ENCODE measurements at places on chromosomes 12 and 14.

DNA sequence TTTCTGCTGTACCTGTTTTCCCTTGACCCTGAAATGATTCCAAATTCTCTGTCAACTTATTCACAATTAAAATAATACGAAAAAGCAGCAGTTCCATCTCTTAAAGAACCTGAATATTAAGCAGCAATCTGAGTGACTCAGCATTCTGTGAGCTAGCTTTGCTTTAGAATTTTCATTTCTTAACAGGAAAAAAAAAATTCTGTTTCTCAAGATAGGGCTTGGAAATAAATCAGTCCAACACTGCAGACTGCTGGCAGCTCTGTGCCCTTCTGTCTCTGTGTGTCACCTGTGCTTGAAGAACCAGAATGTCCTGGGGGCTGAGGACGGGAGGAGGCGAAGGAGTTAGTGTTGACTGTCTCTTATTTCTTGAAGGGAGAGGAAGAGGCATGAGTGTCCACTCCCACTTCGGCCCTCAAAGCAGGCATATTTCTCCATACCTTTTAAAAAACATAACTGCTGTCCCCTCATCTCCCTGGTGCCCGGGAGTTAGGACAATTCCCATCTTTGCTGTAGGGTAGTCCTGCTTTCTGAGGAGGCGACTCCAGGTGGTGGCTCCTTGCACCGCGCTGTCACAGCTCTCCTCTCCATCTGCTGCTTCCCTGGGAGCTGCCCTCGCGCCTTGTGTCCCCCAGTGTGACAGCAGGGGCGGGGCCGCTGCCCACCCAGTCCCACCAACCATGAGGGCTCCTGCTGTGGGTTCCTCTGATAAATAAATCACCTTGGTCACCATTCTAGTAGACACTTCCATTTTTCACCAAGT lies 203.1 kb downstream of the CALM1 start:
- DNase-seq = no peak

DNA sequence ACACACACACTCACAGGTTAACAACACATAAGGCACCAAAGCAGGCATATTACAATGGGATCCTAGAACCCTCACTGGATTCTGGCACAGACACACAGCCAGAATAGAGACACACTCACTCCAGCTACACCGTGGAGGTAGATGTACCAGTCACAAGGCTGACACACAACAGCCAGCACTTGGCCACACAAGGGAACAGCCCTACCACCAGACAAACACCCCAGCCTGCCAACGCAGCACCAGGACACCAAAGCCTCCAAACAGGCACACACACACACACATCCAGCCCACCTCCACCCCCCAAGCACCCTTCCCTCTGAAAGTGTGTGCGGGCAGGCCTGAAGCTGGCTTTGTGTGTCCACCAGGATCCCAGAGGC lies 10.9 kb upstream of the ITGB7 start:
- no peak for DNase-seq

GRCh38 chr12:18383203-18383602 lies 121.9 kb downstream of the PIK3C2G start:
- no peak for DNase-seq

- DNase-seq = no peak
Observed at GRCh38 chr12:115988212-115988611, 289.3 kb downstream of the MED13L start.

DNA sequence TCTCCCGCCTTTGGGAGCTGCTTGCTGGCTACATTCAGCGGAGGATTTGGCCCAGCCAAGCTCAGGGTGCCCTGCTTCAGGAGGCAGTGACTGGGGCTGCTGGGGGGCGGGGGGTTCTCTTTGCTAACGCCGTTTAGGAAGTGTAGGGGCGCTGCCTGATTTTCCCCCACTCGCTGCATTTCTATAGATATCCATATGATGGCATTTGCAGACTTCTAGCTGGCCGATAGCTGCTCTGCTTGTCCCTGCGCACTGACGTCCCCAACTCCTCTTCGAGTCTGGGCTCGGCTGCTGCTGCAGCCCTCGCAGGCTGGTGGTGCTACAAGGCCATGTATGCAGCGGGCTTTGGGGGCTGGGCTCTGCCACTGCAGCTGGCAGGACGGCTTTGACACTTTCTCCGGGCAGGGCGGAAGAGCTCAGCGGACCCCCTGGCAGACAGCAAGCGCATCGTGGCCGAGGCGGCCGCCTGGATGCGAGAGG lies 3.1 kb downstream of the LRFN5 start:
- no peak for DNase-seq

GRCh38 chr12:3596703-3597415 lies 105.9 kb downstream of the PRMT8 start:
- no peak for DNase-seq

- DNase-seq = no peak
Observed at GRCh38 chr12:121530600-121531355, 50.0 kb downstream of the KDM2B start.

DNA sequence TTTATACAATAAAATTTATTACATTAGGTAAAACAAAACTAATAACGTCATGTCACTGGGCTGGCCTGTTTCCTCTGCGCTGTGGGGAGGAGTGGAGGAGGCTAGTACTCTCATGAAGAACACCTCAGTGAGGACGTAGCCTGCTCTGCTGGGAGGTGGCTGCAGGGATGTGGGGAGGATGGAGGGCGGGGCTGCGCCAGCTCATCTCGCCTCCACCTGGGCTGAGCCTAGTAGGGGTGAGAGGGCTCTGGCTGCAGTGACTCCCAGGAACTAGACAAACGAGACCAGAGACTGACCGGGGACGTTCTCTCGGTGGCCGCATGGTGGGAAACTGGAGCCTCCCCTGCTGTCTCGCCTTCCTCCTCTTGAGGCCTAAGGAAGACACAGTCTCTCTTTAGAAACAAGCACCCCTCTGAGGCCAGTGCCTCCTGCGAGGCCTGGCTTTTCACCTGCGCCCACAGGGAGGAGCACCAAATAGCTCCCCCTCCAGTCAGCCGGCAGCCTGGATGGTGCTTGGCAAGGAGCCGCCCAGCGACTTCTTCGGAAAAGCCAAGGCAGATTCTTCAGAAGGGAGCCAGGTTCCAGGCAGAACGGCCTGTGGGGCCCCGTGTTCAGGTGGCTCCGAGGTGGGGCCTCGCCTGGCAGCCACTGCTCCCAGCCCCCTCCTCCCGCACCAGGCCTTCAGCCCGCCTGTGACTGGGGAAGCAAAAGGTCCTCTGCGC lies 62.4 kb downstream of the PLEKHG3 start:
- no peak for DNase-seq

GRCh38 chr14:22569106-22569736 lies 19.8 kb downstream of the DAD1 start:
- no peak for DNase-seq

- DNase-seq = no peak
Observed at GRCh38 chr12:101019667-101020066, 190.4 kb downstream of the SLC5A8 start.

DNA sequence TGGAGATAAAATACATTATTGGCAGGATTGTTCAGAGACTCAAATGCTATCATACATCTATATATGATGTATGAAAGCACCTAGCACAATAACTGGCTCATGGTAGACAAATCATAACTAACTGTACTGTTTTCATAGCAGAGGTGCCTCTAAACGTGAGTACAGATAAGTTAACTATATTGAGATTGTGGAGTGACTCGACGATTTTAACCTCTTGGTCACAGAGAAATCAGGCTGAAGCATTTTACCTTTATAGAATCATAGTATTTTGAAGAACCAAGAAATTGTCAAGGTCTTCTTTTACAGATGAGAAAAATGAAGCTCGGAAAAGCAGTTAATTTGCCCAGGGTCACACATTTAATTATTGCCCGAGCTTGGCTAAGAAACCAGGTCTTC lies 666 bp upstream of the DERA start:
- no peak for DNase-seq

DNA sequence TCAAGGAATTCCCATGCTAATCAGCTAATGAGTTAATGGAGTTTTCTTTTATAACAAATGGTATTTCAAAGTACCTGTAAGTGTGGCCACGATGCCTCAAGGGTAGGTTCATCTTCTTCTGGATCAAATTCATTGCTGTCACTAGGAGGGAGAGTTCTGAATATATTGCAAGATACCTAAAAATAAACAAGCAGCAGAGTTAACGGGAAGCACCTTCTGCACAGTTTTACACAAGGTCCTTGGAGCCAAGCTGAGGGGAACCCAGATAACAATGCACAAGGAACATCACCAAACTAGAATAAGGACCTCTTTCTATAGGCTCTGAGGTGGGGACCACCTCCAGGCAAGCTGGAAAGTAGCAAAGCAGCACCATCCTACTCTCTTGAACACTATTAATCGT lies 103.2 kb upstream of the GPHB5 start:
- DNase-seq = no peak

- no peak for DNase-seq
Observed at GRCh38 chr14:74949859-74950573, 5.4 kb downstream of the PGF start.

DNA sequence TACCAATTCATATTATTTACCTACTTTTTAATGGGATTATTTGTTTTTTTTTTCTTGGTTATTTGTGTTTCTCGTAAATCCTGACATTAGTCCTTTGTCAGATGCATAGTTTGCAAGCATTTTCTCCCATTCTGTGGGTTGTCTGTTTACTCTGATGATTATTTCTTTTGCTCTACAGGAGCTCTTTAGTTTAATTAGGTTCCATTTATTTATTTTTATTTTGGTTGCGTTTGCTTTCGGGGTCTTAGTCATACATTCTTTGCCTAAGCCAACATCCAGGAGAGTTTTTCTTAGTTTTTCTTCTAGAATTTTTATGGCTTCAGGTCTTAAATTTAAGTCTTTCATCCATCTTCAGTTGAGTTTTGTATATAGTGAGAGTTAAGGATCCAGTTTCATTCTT lies 289.9 kb downstream of the AKAP6 start:
- no peak for DNase-seq

DNA sequence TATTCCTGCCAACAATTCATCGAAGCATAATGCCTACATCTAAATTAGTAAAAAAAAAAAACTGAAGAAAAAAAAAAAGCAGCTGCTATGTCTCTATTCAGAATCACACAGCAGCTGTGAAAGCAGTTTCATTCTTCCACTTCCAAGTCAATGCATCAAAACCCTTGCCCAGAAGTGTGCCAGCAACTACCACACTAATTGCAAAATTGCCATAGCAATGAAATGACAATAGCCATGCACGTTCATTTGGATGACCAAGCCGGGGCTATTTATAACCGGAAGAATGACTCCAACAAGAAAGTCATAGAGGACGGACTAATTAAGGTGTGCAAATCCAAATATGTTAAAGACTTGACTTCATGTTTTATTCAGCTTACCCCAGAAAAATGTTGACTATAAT lies 42.5 kb downstream of the SLC2A13 start:
- no peak for DNase-seq

- DNase-seq = no peak
Observed at GRCh38 chr12:42284876-42285275, 41.0 kb downstream of the ZCRB1 start.

- DNase-seq = no peak
Observed at GRCh38 chr12:57893431-57894353, 47.2 kb upstream of the CTDSP2 start.

DNA sequence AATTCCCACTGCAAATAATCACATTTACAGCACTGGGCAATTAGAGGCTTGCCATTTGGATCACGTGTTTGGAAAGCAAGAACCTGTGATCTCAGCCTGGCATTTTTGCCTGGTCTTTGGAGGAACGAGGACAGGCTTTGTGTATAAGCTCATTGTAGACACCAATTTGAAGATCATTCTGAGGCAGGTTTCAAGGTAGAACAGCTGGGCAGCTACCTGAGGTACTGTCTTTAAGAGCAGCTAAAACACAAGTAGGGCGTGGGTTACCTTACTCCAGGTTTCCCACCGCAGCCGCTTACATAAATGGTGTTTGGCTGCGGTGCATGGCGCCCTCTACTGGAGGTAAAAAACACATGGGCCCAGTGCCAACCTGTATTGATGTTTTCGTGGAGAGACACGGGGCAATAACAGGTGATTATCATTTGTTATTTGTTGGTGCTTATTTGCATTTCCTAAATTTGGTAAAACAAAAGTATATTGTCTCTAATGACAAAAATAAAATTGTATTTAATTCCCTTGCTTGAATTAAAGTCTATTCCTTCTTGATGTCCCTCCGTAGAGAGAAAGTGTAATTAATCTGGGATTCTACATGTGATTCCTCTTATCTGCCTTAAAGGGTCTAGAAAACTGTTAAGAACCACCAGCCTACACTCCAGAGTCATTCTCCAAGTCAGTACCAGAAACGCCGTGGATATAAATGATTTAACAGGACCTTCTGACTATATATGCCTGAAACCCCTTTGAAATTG lies 69.7 kb downstream of the SVOP start:
- peak; percentile 26 for DNase-seq

DNA sequence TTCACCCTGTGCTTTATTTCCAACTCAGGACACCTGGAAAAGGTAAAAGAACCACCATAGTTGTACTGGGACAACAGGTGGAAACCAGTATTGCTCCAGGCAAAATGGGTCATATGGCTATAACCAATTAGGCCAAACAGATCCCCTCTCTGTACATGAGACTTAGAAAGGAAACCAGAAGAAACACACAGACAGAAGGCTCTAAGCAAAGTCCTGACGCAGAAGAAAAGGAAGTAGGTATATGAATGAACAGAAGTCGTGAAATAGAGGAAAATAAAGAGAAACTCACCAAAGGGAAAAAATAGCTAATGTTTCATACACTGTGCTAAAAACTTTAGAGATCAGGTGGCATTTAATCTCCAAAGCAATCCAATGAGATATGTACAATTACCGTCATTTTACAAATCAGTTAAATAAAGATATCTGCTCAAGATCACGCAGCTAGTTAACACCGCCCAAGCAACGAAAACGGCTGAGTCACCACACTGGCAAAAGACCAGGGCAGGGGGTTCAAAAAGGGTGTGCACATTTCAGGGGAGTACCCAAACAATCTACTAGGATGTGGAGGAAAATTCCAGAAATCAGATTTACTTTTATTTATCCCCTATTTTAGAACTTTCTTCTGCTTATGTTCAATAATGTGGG lies 82.3 kb downstream of the ITPR2 start:
- no peak for DNase-seq

DNA sequence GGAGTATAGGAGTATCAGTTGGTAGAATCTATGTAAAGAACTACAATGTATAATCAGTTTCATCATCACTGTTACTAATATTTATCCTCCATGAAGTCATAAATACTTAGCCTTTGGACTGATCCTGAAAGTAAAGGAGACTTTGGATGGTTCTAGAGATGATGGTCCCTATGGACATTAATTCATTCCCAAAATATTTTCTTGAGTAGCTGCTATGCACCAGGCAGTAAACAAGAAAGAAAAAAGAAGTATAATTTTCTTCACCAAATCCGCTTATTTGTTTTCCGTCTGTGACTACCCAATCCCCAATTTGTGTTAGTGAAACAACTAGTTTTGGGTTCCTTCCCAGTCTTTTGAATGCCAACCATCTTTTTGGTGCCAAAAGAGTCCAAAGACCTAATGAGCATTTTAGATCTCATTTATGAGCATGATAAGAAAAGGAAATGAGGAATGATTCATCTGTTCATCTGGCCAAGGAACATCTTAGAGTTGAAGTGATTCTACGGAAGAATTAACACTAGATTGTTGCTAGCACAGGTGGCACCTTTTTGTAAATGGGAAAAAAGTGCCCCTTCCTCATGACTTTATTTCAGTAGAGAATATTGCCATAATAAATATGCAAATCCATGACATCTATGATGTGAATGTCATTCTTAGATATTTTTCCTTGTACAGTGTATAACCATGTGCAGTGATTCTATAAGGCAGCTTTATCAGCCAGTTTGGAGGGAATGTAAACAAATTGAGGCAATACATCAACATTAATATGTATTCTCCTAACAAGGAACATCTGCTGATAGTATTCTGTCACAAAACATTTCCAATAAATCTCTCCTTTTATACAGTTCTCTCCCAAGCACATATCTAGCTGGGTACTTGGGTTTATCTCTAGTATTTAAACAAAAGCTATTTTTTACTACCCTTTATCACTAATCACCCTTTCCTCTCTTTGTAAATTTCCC lies 85.1 kb upstream of the CCDC91 start:
- DNase-seq = no peak

Data from GM18507 (cell line).